Activated T-helper 1 cell treated with anti-CD3 and anti-CD28 coated beads, Interleukin-2, amount 50 U/mL, for 16 hours (primary cell): ENCODE measurements at places on chromosomes 3 and 15.

DNA sequence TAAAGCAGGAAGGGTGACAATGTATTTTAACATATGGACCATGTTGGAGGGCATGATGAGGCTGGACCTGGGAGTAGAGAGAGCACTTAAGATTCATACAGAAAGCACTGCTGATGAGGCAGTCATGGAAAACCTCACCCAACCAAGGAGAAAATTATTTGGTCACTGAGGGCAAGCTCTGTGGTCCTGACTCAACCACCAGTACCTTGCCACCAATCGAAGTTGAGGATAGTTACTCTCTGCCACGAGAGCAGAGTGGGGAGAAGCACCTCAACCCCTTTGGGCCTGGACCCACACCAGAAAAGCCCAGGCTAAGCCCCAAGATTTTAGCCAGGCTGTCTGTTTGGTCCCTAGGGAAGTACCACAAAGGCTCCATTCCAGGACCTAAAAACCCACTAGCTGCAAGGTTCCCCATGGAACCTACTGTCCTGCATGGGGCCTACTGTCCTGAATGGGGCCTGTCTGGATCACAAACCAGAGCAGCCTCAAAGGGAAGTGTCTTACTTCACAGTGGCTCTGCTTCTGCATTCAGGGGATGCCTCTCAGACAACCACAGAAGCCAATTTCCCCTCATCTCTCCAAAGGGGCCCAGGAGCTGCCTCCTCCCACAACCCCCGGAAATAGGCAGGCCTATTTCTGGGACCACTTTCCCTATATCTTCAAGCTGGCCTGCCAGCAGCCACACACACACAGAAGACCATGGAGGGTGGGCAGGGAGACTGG, 4.2 kb downstream of the CCDC71 start:
- no peak for DNase-seq

GRCh38 chr15:35444557-35445204, 101.3 kb downstream of the DPH6 start:
- no peak for DNase-seq

- no peak for DNase-seq
Measured at GRCh38 chr3:113698956-113699355, 2.5 kb upstream of the USF3 start.

- DNase-seq: no peak
Measured at GRCh38 chr3:48240000-48240963, 622 bp upstream of the ZNF589 start.

DNA sequence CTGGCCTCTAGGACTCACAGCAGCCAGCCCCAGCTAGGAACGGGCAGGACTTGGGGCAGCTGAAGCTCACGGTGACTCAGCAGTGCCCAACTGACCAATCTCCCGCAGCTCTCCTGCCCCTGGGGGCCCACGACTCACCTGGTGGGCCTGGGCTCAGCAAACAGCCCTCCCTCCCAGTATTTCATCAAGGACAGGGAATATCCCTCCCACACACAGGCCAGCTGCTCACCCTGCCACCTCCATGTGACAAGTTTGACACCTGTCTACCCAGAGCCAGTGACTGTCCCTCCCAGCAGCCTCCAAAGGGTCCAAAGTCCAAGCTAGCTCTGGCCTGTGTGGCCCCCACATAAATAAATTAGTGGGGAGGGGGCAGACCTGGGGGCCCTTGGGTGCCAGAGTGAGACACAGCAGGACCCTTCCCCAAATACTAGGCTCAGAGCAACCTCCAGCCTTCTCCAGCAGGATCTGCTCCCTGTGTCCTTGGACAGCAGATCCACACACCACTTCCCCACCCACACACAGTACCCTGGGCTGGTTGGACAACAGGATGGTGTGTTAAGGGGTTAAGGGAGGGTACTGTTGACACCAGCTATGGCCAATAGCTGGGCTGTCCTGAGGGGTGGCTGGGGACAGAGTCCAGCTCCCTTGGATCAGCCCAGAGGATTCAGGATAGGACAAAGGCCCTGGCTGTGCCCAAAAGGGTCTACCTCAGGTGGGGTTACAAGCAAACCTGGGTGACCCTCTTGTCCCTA, 4.3 kb downstream of the GNAT1 start:
- no peak for DNase-seq

DNA sequence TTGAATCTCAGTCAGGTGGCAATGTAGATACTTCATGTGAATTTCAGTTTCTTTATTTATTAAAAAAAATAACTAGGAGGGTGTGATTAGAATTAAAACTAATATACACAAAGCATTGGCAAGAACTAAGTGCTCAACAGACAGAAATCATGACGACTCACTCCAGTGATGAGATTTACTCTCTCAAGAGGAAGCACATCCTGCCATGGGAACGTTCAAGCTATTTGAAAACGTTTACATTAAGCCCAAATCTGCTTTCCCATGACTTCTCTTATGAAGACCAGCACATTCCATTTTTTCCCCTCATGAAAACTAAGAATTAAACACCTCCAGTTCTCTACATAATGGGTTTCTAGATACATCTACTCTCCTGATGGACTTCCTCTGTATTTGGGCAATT, 8.5 kb downstream of the WDR53 start:
- no peak for DNase-seq

DNA sequence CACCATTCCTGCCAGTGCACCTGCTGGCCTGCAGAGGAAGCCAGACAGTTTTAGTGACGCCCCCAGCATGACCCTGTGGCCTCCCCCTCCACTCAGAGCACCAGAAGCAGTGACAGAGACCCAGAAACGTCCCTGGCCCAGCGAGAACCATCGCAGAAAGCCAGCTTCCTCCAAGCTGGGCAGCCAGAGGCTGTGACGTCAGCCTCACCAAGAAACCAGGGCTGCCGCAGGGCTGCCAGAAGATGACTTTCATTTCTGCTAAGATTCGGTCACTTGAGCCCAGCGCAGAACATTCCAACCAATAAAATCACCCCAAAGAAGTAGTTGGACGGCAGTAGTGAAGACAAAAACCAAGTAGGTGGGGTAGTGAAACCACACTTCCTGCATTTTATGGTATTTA, 29.6 kb upstream of the RPL32 start:
- no peak for DNase-seq

DNA sequence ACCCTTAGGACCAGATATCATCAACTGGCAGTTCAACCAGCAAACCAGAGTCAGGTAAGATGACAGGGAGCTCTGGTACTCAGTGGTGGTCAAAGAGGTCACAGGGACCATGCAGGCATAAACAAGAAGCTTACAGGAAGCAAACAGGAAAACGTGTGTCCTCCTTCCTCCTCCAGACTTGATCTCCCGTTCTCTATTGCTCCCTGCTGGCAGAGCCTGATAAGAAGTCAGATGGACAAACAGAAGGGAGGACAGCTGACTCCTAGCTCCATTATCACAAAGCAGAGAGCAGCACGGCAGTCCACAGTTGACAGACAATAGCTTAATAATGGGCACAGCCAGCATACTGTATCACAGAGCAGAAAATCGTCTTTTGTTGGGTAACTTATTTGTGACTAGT, 156.5 kb upstream of the SLC2A2 start:
- DNase-seq: no peak

GRCh38 chr3:116743062-116743461, 33.5 kb downstream of the TUSC7 start:
- no peak for DNase-seq

DNA sequence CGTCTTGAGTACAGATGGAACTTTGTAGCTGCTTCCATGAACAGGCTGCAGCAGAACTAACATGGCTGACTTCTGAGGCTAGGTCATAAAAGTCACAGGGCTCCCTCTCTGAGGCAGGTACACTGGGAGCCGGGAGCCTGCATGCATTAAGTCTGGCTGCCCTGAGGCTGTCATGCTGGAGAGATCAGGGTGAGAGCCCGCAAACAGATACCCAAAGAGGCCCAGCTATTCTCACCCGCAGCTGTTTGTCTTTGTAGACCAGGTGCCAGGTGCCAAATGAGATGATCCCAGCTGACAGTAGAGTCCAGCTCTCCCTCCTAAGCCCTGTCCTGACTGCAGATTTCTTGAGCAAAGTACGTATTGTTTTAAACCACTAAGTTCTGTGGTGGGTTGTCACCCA, 8.6 kb upstream of the SLCO3A1 start:
- DNase-seq: no peak

GRCh38 chr3:48938156-48938555, 19.5 kb downstream of the ARIH2 start:
- DNase-seq: no peak

GRCh38 chr3:152328841-152329240, 60.1 kb downstream of the MBNL1 start:
- no peak for DNase-seq

- DNase-seq: no peak
Measured at GRCh38 chr15:45144775-45145174, 15.0 kb downstream of the DUOX1 start.

DNA sequence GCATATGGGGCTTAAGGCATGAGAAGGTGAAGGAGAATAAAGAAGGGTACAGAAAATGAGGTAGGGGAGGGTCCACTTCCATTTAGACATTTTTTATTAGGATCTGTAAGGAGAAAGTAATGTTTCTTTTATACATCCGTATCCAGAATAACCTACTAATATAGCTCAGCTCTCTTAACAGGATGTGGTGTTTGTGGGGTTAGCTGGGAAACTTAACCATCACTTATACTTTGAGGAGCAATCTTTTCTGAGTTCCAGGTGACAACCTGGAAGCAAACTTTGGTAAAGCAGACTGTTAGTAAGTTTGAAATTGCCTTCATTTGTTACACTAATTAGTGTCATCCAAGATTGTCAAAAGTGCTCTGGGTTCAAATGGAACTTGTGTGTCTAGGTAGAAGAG, 36.6 kb downstream of the BUB1B start:
- no peak for DNase-seq

GRCh38 chr3:161409069-161409468, 37.8 kb upstream of the SPTSSB start:
- no peak for DNase-seq

DNA sequence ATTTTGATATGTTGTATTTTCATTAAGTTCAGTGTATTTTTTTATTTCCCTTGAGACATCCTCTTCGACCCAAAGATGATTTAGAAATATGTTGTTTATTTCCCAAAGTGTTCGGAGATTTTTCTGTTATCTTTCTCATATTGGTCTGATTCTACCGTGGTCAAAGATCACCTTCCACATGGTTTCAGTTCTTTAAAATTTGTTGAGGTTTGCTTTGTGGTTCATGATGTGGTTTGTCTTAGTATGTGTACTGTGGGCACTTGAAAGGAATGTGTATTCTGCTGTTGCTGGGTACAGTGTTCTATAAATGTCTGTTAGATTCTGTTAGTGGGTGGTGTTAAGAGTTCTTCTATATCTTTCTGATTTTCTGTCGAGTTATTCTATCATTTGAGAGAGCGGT, 103.4 kb upstream of the FHIT start:
- DNase-seq: no peak

DNA sequence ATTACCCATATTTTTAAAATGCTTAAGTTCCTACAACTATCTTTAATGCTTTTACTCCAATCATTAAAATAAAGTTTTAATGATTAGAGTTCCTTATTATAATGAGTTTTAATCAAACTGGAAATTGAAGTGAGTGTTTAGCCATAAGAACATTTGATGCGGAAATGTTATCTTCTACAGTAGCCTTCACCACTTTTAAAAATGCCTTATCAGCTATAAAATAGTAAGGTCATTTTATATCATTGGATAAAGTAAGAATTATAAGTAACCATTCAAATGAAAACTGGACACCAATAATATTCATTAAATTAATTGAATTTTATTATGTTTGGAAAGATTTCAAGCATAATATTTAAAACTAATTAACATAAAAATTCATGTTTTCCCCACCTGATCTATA, 825.0 kb upstream of the ROBO1 start:
- no peak for DNase-seq

- no peak for DNase-seq
Measured at GRCh38 chr15:92614791-92615785, 40.5 kb downstream of the FAM174B start.

DNA sequence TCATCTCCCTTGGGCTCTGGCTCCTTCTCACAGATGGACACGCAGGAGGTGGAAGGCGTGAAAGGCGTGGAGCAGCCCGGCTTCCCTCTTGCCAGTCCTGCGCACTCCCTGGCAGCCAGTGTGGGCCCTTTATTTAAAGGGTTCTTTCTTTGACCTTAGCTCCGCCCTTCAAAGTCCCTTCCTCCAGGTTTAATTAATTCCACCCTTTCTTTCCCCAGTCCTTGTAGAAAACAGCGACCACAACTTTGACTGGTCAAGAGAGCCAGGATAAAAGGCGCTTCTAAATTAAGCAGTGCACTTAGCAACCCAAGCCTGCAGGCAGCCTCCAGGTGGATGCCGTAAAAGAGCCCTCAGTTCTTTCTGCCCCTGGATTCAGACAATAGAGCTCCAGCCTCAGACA, at the start of gene HDC:
Gene HDC (minus strand): TSS at position 107 of the 400 bp plus-strand sequence. CDS start 103 bp downstream, at position 4.
- DNase-seq: no peak

- no peak for DNase-seq
Measured at GRCh38 chr3:43733459-43734384, 43.0 kb downstream of the ABHD5 start.

DNA sequence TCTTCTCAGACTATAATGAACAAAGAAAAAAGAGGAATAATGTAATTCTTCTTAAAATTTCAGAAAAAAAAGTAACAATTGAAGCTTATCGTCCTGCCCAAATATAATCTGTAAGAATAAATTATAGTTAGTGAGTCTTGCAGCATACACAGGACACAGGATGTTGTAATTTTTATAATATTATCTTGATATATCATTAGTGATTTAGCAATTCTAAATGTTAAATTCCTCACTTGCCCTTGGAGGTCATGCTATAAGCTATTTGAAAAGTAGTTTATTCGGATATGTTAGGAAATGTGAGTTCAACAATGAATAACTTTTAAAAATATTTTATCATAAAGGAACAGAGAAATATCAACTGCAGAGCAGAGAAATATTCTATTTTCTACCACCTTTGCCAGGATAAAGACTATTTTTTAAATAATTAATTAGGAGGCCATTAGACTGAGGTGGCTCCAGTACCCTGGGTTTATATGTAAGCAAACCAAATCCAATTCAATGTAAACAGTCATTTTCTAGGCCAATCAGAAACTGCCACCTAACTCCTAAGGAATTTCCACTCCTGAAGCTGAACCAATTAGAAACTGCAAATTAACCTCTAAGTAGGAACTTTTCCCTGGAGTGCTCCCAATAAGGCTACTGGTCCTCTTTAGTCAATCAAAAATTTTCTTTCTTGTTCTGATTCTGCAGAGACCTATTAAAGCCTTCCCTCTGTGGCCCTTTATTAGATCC, 1109.3 kb downstream of the ROBO2 start:
- DNase-seq: no peak

GRCh38 chr15:50009634-50010033, 109.4 kb downstream of the ATP8B4 start:
- no peak for DNase-seq

DNA sequence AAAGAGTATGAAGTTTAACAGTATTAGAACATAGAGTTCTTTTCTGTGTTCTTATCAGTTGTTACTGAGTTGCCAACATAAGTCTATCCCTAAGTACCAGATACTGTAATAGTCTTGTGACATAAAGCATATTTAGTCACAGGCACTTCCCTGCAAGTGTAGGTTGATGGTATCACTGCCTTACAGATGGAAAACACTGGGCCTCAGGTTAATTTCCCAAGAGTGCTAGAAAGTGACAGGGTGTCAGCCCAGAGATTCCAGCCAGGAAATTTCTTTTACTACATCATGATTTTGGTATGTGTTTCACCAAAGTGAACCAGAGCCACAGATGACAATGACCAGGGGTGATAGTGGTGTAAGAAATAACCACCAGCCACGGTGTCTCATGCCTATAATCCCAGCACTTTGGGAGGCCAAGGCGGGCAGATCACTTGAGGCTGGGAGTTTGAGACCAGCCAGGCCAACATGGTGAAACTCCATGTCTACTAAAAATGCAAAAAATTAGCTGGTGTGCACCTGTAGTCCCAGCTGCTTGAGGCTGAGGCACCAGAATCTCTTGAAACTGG, 3.2 kb downstream of the EIF1B start:
- DNase-seq: no peak
